ENCODE measurements at places on chromosomes 1 and 21. TPM values are rescaled to one million over a fixed set of nuclear protein-coding genes. Genes with fewer than 3 reads are reported as not detected.

DNA sequence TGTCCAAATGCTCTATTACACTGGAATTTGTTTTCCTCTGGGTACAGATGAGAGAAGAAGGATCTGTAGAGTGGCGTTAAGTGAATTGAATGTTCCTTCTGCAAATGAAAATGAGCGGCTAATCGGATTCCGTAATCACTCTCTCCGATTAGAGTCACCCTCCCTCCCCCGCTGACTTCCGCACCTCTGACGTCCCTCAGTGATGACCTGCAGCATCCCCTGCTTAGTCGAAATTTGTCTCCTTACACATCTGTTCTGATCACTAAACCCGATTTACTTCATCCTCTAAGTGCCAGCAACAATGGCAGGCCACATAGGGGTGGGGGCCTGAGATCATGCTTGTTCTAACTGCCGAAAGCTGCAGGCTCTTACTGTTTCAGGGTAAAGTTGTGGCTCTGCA is 378.7 kb downstream of the SEC16B start:
- no peak for DNase-seq
- no peaks in the 10 kb centered on the region for H3K4me1 ChIP-seq
- no peaks in the 10 kb centered on the region for H3K36me3 ChIP-seq

DNA sequence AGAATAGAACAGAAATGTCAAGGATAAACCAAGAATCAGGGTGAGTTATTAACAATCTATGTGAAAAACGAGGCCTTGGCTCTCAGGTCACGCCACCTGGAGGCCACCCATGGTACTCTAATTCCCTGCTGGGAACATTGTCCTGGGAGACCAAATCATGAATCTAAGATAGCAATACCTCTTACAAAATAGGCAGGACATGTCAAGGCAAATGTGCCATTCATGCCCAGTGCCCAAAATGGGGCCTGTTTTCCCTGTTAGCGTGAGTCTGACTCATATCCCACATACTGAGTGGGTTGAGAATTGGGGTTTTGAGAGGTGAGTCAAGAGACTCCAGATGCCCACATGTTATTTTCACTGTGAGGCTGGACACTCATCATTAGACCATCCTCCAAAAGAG is 380.8 kb downstream of the HHIPL2 start:
- H3K4me3 ChIP-seq = no peak overlapping the region
- peak; percentile 87 for DNase-seq

DRAXIN gene
- total RNA-seq = 6.0 TPM

BARHL2 gene
- 0.18 TPM for total RNA-seq

BRDT gene
- 0.92 TPM for total RNA-seq

RAP1GAP gene
- 7.2 TPM for total RNA-seq

Measured in endodermal cell (in vitro differentiated cells).